Right renal pelvis (tissue), 4 donors: ENCODE measurements at places on chromosomes 7 and 10.

DNA sequence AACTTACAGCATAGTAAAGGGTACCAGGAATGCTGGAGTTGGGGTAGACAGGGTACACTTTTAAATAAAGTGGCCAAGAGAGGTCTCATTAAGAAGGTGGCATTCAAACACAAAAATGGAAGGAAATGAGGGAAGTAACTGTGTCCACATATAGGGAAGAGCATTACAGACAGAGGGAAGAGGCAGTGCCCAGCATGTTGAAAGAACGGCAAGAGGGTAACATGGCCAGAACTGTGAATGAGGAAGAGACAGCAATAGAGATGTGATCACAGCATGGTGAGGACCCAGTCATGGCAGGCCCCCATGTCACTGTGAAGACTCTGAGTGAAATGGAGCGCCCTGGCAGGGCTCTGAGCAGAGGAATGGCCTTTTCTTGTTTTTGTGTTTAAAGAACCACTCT lies 35.1 kb upstream of the ZNRF2 start:
- no peak for DNase-seq

GRCh38 chr7:40015790-40016296 lies 65.8 kb downstream of the CDK13 start:
- DNase-seq = no peak

DNA sequence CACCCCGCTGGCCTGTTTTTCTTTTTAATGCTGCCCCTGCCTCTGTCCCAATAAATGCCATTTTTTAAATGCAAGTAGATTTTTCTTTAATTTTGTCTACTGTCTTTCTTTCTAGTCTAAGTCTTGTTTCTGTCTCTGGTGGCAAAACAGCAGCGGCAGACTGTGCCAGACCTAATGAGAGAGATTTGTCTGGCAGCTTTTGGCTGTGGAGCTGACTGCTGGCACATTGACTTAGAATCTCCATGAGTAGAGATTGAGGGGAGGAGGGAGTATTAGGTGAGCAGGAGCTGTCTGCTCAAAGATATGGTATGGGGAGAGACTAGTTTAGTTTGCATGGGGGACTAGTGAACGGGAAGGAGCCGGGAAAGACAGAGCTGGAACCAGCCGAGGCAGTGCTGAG lies 13.0 kb downstream of the VWA2 start:
- no peak for DNase-seq

- no peak for DNase-seq
Observed at GRCh38 chr7:45402480-45403218, 171.5 kb upstream of the ADCY1 start.

GRCh38 chr10:6072215-6072934 lies 10.2 kb upstream of the IL2RA start:
- no peak for DNase-seq

DNA sequence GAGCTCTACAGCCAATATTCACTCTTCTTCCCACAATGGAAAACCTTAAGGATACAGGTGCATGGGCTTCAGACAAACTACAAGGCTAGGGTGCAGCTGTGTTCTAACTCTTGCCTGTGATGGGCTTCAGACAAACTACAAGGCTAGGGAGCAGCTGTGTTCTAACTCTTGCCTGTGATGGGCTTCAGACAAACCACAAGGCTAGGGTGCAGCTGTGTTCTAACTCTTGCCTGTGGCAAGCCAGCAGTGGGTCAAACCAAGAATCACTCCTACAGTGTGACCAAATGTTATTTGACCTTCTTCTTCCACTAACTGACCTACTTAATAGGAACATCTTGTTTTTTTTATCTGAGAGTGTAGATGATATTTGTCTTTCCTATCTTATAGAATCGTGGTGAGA lies 7.4 kb downstream of the SORCS1 start:
- DNase-seq = no peak

DNA sequence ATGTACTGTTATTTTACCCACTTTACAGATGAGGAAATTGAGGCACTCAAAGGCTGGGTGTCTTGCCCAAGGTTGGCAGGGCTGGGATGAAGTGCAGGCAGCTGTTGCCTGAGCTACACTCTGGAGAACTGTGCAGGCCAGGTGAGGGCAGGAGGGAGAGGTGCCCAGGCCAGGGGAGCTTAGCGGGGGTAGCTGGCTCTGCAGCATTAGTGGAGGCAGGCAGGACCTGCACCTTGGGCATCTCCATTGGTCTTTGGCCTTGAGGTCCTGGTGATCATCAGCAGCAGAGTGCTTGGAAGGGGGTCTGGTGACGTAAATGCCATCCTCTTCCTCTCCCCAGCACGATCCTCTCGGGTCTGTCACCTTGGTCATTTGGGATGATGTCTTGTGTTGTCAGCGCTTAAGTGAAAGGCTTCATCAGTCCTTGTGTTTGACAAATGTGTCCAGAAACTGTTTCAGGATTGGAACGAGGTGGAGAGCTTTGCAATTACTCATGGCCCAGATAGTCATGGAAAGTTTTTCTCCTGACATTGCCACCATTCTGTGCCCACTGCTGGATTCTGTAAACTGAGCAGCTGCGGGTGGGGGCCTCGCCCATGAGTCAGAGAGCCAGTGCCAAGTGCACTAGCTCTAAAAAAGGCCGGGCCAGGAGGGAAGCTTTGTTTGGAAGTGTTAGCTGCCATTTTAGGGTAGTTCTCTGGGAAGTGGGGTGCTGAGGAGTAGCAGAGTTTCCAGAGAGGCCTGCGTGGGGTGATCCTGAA lies 47.6 kb downstream of the TSPAN15 start:
- DNase-seq = no peak

DNA sequence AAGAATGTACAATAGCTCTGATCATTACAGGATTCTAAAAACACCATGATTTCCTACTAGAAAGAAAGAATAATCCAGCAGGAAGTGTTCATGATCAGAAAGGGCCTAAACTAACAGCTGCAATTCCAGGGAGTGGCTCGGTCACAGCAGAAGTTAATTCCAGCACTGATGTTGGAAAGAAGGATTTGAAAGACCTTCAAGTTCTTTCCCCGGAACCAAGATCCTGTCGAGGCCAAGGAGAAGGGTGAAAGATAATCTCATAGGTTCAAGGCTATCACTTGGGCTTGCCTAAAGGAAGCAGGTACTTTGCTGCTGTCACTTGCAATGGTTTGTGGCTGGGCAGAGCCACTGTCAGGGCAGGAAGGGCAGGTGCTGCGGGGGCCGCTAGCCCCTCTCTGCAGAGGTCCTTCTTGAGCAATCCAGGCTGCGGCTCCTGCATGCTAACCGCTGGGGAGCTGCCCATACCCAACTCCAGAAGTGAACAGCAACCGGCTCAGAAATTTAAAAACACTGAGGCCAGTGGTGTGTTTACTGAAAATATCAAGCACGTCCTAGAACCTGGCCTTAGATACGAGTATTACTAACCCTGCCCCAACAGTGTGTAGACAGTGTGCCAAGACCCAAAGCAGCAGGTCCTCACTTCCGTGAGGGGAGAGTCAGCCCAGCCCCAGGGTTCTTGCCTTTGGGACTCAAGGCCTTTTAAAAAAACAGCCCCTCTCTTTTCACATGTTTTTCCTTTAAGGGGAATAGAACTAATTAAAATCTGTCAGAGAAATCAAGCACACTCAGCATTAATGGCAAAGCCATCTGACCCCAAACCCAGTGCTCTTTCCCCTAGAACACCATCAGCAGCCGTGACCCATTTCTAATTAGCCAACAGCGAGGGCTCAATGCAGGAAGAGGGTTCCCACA lies 76.8 kb downstream of the VIPR2 start:
- DNase-seq = no peak

- no peak for DNase-seq
Observed at GRCh38 chr10:32271617-32272016, 75.3 kb downstream of the EPC1 start.

GRCh38 chr7:24334012-24334411 lies 50.0 kb downstream of the NPY start:
- no peak for DNase-seq

DNA sequence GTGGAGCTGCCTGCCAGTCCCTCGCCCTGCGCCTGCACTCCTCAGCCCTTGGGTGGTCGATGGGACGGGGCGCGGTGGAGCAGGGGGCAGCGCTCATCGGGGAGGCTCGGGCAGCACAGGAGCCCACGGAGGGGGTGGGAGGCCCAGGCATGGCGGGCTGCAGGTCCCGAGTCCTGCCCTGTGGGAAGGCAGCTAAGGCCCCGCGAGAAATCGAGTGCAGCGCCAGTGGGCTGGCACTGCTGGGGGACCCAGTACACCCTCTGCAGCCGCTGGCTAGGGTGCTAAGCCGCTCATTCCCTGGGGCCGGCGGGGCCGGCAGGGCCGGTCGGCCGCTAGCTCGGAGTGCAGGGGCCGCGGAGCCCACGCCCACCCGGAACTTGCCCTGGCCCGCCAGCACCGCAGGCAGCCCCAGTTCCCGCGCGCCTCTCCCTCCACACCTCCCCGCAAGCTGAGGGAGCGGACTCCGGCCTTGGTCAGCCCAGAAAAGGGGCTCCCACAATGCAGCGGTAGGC lies 565.9 kb upstream of the NRG3 start:
- DNase-seq = no peak

DNA sequence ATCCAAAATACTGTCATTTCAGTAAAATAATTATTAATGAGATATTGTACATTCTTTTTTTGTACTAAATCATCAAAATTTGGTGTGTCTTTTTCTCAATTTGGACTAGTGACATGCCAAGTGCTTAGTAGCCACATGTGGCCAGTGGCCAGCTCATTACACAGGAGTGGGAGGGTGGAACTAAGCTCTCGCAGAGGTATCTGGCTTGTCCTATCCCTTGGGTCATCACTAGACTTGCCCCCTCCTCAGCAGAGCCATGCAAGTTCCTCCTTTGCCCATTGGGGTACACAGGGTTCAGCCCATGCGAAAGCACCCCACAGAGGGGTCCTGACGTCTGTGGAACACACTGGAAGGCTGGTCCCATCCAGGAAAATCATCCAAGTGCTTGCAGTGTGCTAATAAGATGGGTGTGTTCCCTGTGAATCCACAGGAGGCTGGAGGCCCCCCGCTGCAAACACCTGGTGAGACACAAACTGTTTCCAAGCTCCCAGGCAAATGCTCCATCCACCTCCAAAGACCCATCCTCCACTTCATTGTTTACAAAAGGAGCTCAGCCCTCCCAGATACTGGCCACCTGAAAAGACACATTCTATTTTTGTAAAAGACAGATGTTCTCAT lies 1.3 kb downstream of the ARHGAP22 start:
- no peak for DNase-seq

- no peak for DNase-seq
Observed at GRCh38 chr7:95367606-95368005, 28.6 kb downstream of the PON3 start.

- DNase-seq = no peak
Observed at GRCh38 chr10:99365736-99366135, 36.6 kb downstream of the CNNM1 start.

GRCh38 chr7:31695859-31696614 lies 9.0 kb downstream of the PPP1R17 start:
- DNase-seq = no peak

DNA sequence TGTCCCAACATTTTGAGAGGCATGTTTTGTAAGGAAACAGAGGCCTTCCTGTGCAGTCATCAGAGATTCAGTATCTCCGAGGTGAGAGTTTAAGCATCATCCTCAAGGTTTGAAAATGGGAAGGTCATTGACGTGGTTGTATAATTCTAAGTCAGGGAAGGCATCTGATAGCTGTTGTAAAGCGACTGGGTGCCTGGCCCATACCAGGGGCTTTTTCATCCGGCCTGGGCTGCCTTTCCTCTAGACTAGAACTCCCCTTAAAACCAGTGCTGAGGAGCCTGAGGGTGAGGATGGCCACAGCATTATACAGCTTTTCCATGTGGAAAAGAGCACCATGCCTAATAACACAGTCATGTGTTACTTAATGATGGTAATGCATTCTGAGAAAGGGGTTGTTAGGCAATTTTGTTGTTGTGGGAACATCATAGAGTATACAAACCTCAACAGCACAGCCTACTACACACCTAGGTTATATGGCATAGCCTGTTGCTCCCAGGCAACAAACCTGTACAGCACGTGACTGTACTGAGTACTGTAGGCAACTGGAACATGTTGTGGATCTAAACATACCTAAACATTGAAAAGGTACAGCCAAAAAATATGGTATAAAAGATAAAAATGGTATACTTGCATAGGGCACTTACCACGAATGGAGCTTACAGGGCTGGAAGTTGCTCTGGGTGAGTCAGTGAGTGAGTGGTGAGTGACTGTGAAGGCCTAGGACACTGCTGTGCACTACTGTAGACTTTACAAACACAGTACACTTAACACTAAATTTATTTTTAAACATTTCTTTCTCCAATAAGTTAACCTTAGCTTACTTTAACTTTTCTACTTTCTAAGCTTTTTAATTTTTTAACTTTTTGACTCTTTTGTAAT lies 13.5 kb upstream of the CACUL1 start:
- no peak for DNase-seq

GRCh38 chr10:123906296-123906695 lies 14.7 kb upstream of the CPXM2 start:
- no peak for DNase-seq

- DNase-seq = no peak
Observed at GRCh38 chr7:151195616-151196450, 8.8 kb upstream of the ASB10 start.

- no peak for DNase-seq
Observed at GRCh38 chr10:3421537-3422257, 249.1 kb upstream of the PITRM1 start.
